ENCODE measurements at places on chromosomes 7 and 10.
A peak's percentile ranks its signal among the peaks of the same experiment; 100 is the strongest.

- DNase-seq, result no peak
Measured at GRCh38 chr7:103752995-103753394, 236.5 kb downstream of the RELN start.

GRCh38 chr10:79223091-79224048 lies 123.9 kb upstream of the PPIF start:
- DNase-seq, result peak; percentile 80

DNA sequence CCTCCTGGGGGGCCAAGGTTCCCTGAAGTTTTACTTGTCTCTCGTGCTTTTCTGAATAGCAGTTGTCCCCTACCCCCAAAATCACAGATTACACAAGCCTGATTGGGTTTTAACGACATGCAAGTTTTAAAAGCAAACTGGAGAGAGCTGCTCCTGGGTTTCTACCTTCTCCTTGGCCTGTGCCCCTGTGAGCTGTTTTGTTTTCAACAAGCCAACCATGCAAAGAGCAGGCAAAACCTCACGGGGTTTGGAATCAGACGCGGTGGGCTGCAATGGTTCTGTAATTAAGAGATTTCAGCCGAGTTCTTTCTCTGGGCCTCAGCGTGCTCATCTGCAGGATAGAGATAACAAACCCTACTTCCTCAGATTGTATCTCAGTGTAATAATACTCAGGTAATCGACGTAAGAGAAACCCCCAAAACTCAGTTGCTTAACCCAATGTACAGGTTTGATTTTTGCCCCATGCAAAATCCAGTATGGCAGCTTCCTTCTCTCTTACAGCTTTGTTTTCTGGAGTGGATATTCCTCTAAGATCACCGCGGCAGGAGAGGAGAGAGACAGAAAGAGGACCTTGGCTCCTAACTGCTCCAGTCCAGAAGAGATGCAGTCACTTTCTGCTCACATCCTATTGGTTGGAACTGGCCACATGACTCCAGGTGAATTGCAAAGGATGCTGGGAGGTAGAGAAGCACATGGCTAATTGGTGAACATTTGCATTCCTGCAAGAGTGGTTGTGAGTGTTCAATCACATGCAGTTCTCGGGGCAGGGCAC lies 42.0 kb downstream of the MYL10 start:
- no peak for DNase-seq

- peak; percentile 65 for DNase-seq
Measured at GRCh38 chr10:6164271-6165095, 38.2 kb upstream of the PFKFB3 start.

DNA sequence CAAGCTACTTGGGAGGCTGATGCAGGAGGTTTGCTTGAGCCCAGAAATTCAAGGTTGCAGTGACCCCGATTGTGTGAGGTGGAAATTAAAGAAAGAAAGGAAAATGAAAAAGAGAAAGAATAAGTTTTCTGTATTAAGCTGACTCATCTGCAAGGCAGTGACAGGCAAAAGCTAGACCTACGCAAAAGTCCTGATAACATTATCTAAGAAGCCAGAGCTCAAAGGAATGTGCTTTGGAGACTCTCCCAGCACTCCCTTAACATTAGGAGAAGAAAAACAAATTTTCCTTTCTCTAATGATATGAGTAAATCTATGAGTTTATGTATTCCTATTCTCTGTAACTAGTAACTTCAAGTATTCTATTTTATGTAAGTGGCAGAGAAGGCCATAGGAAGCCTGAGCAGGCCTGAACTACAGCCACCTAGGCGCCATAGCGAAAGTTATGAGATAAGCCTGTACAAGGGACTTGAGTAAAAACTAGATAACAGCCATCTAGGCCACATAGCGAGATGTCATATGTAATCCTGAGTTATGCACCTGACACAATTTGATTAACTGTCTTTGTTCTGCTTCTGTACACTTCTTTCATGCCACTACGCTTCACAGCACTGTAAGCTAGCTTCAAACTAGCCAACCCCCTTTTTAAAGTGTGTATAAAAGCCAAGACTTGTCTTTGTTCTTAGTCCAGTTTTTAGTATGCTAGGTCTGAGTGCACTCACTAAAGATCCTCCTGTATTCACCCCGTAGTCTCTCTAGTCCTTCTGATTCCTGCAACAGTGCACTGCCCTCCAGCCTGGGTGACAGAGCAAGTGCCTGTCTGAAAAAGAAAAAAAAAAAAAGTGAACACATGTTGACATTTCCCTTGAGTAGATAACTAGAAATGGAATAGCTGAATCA lies 9.4 kb upstream of the ZWINT start:
- no peak for DNase-seq

- no peak for DNase-seq
Measured at GRCh38 chr7:116571552-116571951, 46.7 kb downstream of the CAV1 start.

DNA sequence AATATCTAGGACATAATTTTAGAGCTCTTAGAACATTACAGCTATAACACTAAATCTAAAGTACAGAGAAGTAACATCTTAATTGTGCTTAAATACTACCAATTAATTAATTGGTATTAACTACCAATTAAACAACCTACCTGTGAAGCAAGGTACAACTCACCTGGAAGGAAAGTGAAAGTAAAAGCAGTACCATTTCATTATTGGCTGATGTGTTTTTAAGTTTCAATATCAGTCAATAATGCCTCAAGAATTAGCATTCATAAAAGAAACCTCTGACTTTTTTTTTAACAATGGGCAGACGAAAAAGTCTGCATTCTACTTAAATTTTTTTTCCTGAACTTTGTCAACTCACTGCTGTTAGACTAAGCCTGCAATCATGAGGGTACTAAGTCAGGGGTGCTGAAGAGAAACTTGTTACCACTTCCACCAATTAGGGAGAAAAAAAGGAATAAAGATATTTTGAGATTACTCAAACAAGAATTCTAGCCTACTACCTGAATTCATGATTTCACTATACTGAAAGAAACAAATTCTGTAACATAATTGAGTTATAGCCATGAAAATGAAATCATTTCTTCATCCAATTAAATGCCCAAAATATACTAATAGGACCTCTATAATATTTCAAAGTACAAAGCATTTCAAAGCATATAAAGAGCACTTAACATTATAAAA lies 19.9 kb downstream of the UPF2 start:
- no peak for DNase-seq

All from C1 segment of cervical spinal cord (tissue), 14 donors.